ENCODE measurements at places on chromosomes 16 and 17.
A peak's percentile ranks its signal among the peaks of the same experiment; 100 is the strongest.

GRCh38 chr16:83830769-83831455 is 23.1 kb downstream of the HSBP1 start:
- DNase-seq = no peak

GRCh38 chr17:71792966-71793365 is 327.9 kb upstream of the SOX9 start:
- DNase-seq = peak; percentile 55

DNA sequence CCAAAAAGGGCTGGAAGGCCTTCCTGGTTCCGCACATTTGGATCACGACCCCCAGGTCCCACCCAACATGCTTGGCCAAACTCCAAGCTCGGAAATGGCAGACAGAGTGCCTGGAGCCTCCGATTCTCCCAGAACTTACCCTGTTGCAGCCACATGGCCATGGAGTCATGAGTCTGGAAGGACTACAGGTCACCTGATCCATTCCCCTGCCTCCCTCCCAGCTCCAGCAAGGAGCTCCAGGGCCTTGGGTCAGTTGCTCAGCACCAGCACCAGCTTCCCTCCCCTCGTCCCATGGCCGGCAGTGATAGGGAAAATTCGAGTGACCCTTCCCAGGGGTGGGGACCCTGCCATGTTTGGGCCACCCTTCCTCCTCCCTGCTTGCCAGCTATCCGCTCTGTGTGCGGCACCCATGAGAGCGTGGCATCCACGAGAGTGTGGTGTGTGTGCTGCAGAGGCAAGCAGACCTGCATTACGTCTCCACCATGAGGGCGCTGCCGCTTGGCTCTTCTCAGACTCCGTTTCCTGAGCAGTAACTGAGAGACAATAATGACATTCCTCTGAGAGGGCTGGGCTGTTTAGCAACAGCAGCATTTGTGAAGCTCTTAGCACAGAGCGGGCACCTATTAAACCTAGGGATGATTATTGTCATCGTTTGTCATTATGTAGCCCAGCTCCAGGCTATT is 21.3 kb upstream of the RPL38 start:
- DNase-seq = no peak

- DNase-seq = no peak
Observed at GRCh38 chr16:88338896-88339295, 43.9 kb upstream of the ZNF469 start.

- DNase-seq = peak; percentile 36
Observed at GRCh38 chr16:65909310-65910050, 457.0 kb upstream of the CDH5 start.

DNA sequence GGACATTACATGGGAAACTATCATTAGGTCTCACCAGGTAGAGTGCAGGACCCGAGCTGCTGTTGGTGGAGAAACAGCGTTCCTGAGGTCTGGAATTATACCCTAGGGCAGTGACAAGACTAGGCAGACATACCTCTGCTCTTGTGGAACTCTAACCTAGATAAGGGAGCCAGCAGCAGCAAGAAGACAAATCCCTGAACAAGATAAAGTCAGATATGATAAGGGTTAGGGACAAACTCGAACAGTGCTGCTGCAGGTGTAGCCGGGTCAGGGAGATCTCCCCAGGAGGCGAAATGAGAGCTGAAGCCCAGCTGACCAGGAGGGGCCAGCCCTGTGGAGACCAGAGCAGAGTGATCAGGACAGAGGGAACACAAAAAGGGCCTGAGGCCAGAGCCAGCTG is 34.7 kb downstream of the ARSG start:
- DNase-seq = no peak

DNA sequence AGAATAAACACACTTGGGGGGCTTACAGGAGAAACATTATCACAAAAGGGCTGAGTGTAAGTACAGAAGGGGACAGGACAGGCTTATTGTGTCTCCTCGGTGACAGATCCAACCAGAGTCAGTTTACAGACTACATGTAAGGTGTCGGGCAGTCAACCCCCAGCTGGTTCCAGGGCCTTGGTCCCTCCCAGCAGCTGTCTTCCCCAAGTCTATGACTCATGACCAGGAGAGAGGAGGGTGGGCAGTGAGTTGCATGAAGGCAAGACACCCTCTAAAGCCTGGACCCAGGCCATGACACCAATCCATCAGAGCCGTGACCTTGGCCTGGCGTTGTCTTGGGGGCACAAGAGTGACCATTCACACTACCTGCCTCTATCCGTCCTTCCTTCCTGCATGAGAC is 276.2 kb upstream of the CCL2 start:
- DNase-seq = no peak

- DNase-seq = no peak
Observed at GRCh38 chr17:63258785-63259184, 187.3 kb downstream of the CYB561 start.

DNA sequence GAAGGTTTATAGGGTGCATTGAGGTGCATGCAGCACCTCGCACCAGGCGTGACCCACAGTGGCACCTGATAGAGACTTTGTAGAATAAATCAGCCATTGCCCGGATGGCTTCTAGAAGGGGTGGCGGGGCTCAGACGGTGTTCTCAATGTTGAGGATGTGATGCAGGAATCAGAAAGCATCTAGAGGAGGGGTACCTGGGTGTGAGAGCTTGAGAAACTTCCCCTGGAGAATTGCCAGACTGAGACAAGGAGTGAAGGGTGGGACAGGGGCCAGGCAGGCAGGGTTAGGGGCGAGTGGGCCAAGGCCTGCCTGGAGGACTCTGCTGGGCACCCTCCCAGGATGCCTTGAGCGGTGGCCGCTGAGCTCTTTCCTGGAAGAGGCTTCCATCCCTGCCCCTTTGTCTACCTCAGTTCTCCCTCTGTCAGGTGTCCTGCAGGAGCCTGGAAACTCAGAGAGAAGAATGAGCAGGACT is 9.3 kb upstream of the ADGRG1 start:
- DNase-seq = no peak

- DNase-seq = no peak
Observed at GRCh38 chr16:75202069-75202590, 4.8 kb downstream of the CTRB2 start.

GRCh38 chr16:27742333-27742732 is 192.4 kb downstream of the KATNIP start:
- DNase-seq = no peak

DNA sequence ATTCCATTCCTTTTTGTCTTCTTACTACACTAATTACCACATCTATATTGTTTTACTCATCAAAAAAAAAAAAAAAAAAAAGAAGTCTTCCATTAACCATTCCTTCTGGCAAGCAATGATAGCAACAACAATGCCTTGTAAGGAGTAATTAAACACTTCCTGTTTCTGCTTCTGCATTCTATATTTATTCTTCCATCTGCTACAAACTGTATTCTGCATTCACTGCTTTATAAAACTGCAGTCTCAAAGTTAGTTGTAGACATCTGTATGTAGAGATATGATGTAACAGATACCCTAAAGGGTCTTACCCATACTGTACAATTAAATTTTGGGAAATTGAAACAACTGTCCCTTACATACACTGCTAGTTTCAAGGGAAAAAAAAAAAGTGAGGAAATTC is 28.7 kb upstream of the ABCA6 start:
- no peak for DNase-seq

GRCh38 chr16:1258906-1259759 is 3.3 kb downstream of the TPSD1 start:
- no peak for DNase-seq

- no peak for DNase-seq
Observed at GRCh38 chr16:81519301-81520150, 74.9 kb downstream of the CMIP start.

DNA sequence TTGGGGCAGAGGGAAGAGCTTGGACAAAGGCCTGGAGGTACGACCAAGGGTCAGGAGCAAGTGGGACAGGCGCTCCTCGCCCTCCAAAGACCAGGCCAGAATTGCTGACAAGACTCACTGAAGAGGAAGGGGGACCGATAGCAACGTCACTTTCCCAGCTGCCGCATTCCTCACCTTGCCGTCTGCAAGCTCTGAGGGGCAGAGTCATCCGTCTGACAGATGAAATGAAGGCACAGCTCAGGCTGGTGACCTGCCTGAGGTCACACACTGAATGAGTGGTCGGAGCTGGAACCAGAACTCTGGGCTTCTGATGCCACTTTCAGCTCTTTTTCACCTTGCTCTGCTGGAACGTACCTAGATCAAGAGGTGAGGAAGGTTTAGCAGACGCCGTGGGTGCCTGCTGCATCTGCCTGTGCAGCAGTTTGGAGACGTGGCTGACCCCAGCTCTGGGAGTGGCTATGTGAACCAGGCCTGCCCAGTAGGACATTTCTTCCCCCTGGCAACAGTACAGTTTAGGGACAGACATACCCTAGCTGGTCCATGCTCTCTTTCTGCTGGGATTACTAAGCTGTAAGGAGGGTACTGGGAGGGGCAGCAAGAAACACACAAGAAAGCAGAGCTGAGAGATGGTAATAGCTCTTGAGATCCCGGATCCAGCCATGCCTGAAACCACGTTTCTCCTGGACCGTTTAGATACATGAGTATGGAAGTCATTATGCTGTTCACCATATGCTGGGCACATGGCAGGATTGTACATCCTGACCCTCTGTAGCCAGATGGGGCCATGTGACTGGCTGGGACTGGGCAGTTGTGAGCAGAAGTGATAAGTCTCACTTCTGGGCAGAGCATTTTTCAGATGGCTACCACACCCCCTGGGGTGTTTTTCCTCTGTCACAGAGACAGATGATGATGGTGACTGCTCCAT is 50.9 kb downstream of the IL21R start:
- DNase-seq = no peak

GRCh38 chr17:35286120-35286781 is 43.4 kb downstream of the SLFN5 start:
- peak; percentile 22 for DNase-seq

GRCh38 chr16:77409311-77409710 is 25.5 kb downstream of the ADAMTS18 start:
- no peak for DNase-seq

GRCh38 chr17:73340093-73340596 is 28.3 kb upstream of the CDC42EP4 start:
- peak; percentile 97 for DNase-seq

GRCh38 chr16:52537516-52537915 is 9.4 kb downstream of the TOX3 start:
- no peak for DNase-seq

GRCh38 chr17:33112763-33113162 is 121.1 kb downstream of the SPACA3 start:
- DNase-seq = peak; percentile 29

GRCh38 chr16:78597809-78598570 is 498.5 kb downstream of the WWOX start:
- DNase-seq = no peak

DNA sequence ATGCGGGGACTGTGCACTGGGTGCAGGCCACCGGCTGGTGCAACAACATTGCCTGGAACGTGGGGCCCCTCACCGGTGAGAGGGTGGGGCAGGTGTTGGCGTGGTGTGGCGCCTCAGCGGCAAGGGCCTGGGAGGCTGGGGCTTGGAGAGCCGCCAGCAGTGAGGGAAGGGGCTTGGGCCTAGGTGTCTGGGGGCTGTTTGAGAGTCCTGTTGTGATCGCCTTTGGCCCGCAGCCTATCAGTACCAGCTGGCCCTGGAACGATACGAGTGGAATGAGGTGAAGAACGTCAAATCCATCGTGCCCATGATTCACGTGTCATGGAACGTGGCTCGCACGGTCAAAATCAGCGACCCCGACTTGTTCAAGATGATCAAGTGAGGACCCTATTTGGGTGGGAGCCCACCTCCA is 2.6 kb upstream of the TMEM88 start:
- no peak for DNase-seq

DNA sequence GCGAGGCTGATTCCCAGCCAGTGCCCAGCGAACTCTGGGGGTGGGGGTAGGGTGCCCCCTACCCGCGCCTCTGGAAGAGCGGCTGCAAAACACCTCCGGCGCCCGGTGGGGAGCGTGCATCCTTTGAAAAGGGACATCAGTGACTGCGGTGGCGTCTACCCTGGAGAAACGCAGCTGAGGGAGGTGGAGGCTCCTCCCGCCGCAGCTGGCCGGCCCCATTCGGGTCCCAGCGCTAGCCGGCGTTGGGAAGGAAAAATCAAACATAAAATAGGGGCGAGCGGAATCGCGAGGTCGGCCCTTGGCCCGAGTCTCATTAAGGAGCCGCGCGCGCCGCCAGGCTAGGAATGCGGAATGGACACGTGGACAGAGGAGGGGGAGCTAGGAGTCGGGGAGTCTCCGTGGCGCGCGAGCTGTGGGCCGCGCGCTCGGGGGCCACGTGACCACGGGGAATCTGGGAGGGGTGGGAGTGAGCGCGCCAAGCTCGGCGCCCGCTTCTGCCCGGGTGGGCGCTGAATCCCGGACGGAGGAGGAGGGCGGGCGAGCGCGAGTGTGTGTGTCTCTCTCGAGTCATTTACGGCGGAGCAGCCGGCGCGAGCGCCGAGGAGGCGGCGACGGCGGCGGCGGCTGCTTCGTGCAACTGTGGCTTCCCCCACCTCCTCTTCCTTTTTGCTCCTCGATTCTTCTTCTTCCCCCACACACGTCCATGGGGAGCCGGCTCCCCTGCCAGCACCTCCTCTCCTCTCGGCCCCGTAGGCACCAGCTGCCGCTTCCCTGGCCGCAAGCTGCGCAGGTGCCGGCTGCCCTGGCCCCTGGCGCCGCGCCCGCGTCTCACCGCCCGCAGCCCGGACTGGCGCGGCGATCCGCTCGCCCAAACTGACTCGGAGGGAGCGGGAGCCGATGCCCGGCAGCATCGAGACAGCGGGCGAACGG is at the start of gene TMEM132E:
Gene TMEM132E, plus strand, starts transcription at position 566 of the 930 bp plus-strand sequence. CDS start 1,495 bp downstream, outside the sequence.
- peak; percentile 6 for DNase-seq

DNA sequence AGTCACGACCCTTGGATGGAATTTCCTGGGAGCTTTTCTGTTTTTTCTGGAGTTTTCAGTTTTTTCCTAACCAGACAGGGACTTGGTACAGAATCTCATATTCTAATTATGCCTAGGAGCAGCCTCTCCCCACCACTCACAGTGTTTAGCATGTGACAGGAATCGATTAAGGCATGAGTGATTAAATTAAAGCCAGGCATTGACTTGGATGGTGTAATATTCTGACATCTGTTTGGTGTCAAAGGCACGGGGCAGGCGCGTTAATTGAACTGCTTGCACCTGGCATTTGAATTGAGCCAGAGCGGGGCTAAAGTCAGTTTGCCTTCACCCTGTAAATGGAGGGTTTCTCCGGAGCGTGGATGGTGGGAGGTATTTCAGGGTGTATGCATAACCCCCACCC is 11.9 kb downstream of the MAPT start:
- DNase-seq = no peak

DNA sequence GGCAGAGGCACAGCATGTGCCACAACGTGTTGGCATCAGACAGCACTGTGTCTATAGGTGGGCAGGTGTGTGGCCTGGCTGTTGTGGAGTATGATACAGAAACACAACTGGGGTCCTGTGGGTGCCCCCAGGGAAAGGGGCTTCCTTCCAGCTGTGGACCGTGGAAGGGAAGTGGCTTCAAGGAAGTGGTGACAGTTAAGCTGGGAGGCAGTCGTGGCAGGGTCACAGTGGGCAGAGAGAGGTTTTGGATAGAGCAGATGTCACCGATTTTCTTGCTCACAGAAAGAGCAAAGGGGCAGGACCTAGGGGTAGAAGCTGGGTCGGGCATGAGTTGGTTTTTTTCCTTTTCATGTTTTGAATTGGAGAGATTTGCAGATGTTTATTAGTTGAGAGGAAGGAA is 11.2 kb upstream of the ORAI3 start:
- DNase-seq = no peak
